ENCODE measurements at places on chromosomes 11 and 22.

DNA sequence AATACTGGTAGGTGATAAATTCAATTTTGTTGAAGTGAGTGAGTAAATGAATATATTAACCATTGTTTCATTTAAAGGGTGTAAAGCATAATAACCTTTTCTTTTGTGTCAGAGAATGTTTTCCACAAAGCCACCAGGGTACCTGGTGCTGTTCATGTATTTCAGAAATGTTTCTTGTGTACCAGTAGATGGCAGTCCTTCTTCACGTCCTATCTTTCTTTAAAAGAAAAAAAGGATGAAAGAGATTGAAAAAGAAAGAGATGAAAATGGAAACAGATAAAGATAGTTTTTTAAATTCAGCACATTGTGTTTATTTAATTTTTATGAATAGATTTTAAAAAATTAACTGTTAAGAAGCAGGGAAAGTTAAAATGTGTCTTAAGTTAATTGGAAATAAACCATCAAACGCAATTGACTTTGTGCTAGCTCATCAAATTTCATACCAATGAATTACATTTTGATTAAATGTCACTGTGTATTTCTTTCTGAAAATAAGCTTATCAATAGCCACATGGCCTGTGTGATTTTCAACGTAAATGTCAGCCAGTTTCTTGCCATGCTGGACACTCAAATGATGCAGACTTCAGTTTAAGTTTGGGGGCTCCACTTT is 65.5 kb upstream of the CHORDC1 start:
- H3K4me3 ChIP-seq = no peak overlapping the region
- H3K4me1 ChIP-seq = peaks cover 8% of the 10 kb centered on the region
- H3K27me3 ChIP-seq = no peaks in the 10 kb centered on the region
- peak; percentile 9 for DNase-seq

DNA sequence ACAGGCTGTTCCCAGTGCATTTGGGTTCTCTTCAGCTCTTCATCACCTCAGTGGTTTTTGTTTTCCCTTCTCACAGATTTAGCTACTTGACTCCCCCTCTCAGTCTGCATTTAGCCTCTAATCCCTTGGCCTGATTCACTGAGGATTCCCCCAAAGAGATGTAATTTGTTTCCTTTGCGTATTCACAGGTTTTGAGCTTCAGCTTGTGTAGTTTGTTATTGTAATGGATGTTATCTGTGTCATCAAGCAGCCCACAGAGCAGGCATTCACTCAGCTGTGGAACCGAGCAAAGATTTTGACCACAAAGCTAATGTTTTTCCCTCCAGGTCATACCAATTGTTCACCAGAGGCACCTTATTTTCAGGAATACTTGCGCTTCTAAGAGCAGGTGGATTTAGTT is 6.4 kb upstream of the ME3 start:
- no peak for DNase-seq
- H3K27me3 ChIP-seq = peaks cover 9% of the 10 kb centered on the region
- no peak overlapping the region for H3K27ac ChIP-seq
- no peaks in the 10 kb centered on the region for H3K36me3 ChIP-seq
- no peaks in the 10 kb centered on the region for H3K4me1 ChIP-seq
- H3K4me3 ChIP-seq = no peak overlapping the region

DNA sequence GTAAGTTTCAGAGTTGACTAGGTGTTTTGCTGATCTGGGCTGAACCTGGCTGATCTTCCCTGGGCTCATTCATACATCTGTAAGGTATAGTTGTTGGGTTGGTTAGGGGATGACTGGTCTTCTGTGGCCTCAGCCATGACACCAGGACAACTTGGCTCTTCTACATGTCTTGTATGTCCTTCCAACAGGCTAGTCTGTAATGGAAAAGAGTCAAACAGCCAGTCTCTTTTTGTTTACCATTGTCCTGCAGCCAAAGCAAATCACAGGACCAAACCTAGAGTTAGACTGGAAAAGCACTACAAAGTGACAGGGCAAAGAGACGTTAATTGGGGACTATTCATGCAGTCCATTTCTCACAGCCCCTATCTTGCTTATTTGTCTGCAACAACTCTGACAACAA is 17.8 kb downstream of the SERPING1 start:
- no peak for DNase-seq
- peaks cover 2% of the 10 kb centered on the region for H3K36me3 ChIP-seq
- H3K27me3 ChIP-seq = no peaks in the 10 kb centered on the region
- no peak overlapping the region for H3K4me3 ChIP-seq
- H3K4me1 ChIP-seq = no peaks in the 10 kb centered on the region
- H3K27ac ChIP-seq = no peak overlapping the region

GRCh38 chr11:40445391-40445790 is 1014.1 kb downstream of the LRRC4C start:
- no peak overlapping the region for H3K27ac ChIP-seq
- H3K36me3 ChIP-seq = no peaks in the 10 kb centered on the region
- no peak for DNase-seq
- no peak overlapping the region for H3K4me3 ChIP-seq
- no peaks in the 10 kb centered on the region for H3K27me3 ChIP-seq

DNA sequence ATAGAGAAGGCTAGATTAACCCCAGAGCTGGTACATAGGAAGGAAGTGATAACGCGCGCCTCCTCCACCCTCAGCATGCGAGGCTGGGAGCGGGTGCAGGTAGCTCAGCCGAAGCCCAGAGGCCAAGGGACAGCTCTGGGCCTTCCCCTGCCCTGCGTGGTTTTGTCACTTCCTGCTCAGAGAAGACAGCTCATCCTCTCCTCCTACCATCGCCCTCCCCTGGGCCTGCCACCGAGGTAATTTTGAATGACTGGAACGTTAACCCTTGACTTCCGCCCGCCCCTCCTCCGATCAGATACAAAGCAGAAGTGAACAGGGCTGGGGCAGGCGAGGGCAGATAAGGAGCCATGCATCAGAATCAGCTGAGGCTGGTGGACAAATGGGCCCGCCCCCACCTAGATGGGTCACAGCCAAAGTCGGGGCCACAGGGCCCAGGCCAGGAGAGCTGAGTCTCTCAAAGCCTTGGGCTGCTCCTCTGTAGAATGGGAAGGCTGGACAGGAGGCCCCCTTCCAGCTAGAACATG is 1.6 kb downstream of the RAC2 start:
- DNase-seq = no peak
- no peak overlapping the region for H3K4me3 ChIP-seq
- no peaks in the 10 kb centered on the region for H3K27me3 ChIP-seq
- no peak overlapping the region for H3K27ac ChIP-seq

DNA sequence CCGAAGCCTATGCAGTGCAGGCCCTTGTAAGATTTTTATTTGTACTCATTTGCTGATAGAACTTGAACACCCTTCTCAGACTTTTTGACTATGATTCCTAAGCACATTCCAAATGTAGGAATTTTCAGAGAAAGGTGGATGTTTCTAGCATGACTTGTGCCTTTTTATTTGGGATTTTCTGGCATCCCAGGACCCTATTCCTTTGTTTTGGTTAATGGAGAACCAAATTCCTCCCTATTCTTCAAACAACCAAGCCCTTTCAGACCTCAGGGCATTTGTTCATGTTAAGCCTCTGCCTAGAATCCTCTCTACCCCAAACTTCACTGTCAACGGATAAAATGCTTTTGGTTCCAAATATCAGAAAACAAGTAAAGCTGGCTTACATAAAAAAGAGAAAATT is 371.1 kb downstream of the DDX10 start:
- no peaks in the 10 kb centered on the region for H3K36me3 ChIP-seq
- H3K4me3 ChIP-seq = no peak overlapping the region
- no peaks in the 10 kb centered on the region for H3K27me3 ChIP-seq
- no peak overlapping the region for H3K27ac ChIP-seq

- H3K27me3 ChIP-seq = peaks cover 3% of the 10 kb centered on the region
- no peak overlapping the region for H3K4me3 ChIP-seq
- no peaks in the 10 kb centered on the region for H3K36me3 ChIP-seq
- peaks cover 13% of the 10 kb centered on the region for H3K4me1 ChIP-seq
Observed at GRCh38 chr11:2531277-2531986, 86.6 kb downstream of the KCNQ1 start.

GRCh38 chr22:25764270-25765015 is 22.5 kb downstream of the MYO18B start:
- no peaks in the 10 kb centered on the region for H3K27me3 ChIP-seq
- DNase-seq = no peak
- peak overlapping the region; percentile 100 for H3K27ac ChIP-seq
- H3K36me3 ChIP-seq = peaks cover 40% of the 10 kb centered on the region
- peaks cover 38% of the 10 kb centered on the region for H3K4me1 ChIP-seq
- no peak overlapping the region for H3K4me3 ChIP-seq

DNA sequence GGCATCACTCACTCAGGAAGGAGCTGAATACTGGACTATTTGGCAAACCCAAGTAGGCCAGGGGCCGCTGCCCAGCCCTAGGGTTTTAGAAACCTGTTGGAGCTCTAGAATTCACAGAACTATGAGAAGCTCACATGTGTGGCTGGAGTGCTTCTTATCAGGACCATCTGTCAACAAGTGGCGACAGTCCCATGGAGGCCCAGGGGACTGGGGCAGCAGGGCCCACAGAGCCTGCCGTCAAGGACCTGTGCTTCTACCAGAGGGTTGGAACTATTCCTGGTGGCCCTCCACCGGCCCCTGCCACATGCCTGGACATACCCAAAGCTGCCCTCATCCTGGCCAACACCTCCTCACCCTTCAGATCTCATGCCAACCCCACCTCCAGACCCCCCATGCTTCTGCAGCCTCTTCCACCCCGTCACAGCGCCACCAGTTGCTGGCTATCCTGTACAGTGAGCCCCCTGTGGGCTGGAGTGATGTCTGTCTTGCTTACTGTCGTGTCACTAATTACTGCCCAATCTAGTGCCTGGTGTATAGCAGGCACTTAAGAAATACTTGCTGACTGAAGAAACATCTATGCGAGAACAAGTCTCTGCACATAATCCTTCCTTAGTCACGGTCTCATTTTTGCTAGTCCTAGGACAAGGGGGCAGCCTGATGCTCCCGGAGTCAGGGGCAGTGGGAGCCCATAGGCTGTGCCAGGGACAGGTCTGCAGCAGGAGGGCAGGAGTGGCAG is 27.2 kb upstream of the RASL10A start:
- peaks cover 30% of the 10 kb centered on the region for H3K4me1 ChIP-seq
- no peaks in the 10 kb centered on the region for H3K27me3 ChIP-seq
- H3K4me3 ChIP-seq = no peak overlapping the region
- no peak for DNase-seq
- H3K36me3 ChIP-seq = peaks cover 34% of the 10 kb centered on the region

DNA sequence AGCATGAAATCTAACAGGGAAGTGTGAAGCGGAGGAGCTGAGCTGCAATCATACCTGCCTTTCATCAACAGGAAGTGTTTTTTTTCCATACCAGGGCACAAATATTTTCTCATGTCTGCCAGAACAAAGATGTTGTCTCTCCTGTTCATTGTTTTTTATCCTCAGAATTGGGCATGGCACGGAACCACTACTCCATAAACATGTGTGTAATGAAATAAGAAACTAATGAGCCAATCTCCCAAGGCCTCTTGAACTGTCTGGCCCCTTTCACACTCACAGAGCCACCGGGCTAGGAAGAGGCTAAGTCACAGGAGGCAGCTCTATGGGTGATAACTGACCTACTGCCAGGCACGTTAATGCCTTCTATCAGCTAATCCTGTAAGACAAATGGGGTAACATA is 124.4 kb downstream of the ETS1 start:
- H3K27me3 ChIP-seq = peaks cover 53% of the 10 kb centered on the region
- H3K4me1 ChIP-seq = peaks cover 12% of the 10 kb centered on the region
- H3K4me3 ChIP-seq = no peak overlapping the region
- no peaks in the 10 kb centered on the region for H3K36me3 ChIP-seq

GRCh38 chr11:93986716-93987115 is 34.4 kb upstream of the HEPHL1 start:
- no peaks in the 10 kb centered on the region for H3K4me1 ChIP-seq
- no peak overlapping the region for H3K4me3 ChIP-seq
- H3K27ac ChIP-seq = no peak overlapping the region
- DNase-seq = no peak
- no peaks in the 10 kb centered on the region for H3K36me3 ChIP-seq
- no peaks in the 10 kb centered on the region for H3K27me3 ChIP-seq

DNA sequence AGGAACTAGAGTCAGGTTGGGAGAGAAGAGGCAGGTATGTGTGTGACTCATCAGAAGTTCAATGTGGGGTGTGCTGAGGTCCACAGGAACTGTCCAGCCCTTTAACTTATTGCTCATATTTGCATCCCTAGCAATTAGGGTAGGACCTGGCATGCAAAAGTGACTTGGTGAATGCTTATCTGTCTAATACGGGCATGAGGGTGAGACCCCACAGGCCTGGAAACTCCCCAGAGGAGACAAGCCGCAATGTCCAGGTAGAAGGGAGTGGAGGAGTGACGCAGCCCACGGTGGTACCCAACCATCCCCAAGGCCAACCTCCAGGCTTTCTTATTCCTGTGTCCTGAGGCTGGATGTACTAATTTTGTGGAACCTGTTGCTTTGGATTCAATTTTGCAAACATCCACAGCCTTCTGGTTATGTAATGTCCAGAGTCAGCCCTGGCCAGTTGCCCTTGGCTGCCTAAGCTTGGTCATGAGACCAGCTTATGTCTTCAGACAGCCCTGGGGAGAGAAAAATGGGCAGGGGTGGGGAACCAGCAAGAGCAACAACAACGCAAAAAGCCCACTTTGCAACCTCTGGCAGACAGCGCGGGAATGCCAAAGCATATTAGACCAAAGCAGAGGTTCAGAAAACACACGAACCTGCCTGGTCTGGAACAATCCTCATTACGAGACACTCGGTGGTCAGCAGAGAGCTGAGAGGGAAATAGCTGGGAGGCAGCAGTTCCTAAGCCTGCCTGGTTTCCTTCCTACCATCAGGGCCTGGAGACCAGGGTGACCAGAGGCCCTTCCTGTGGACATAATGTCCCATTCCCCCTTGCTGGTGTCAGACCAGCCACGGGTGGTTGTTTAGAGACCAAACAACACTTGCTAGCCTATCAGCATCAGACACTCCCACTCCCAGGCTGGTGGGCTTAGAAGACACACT is 49.3 kb downstream of the TIMP3 start:
- peaks cover 7% of the 10 kb centered on the region for H3K36me3 ChIP-seq
- no peaks in the 10 kb centered on the region for H3K27me3 ChIP-seq
- H3K4me1 ChIP-seq = peaks cover 24% of the 10 kb centered on the region
- no peak overlapping the region for H3K4me3 ChIP-seq
- no peak for DNase-seq
- no peak overlapping the region for H3K27ac ChIP-seq

DNA sequence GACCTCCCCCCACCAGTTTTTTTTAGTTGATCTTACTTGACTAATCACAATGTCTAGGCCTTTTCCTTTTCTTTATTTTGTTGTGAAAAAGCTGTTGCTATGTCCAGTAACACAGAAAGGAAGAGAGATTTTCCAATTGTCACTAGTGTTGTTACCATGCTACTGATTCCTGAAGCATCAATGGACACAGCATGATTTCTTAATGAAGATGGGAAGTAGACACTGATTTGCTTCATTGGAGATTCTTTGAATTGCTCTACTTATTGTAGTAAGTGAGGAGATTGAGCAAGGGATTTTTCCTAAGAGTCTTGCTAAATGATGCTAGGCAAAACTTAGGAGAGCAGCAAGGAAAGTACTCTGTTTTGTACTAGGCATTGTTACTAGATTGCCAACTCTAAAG is 4.6 kb downstream of the AASDHPPT start:
- no peaks in the 10 kb centered on the region for H3K27me3 ChIP-seq
- no peak for DNase-seq
- H3K4me3 ChIP-seq = no peak overlapping the region
- H3K27ac ChIP-seq = no peak overlapping the region
- H3K36me3 ChIP-seq = peaks cover 9% of the 10 kb centered on the region
